ENCODE measurements at places on chromosomes 3 and 15.

- DNase-seq = no peak
Measured at GRCh38 chr15:63722204-63722808, 111.4 kb downstream of the HERC1 start.

DNA sequence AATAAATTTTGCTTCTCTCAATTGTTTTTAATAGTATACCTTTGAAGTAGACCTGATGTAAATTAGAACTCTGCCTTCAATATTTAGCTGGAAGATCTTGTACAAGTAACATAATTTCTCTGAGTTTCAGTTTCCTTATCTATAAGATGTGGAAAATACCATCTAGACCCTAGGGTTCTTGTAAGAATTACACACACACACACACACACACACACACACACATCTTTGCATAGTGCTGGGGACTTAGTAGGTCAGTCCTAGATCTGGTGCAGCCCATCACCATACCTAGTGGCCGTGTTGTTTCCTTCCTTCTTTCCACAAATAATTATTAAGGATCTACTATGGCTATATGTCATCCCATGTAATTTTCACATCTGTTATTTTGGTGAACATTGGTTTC, 11.0 kb downstream of the TRAT1 start:
- no peak for DNase-seq

DNA sequence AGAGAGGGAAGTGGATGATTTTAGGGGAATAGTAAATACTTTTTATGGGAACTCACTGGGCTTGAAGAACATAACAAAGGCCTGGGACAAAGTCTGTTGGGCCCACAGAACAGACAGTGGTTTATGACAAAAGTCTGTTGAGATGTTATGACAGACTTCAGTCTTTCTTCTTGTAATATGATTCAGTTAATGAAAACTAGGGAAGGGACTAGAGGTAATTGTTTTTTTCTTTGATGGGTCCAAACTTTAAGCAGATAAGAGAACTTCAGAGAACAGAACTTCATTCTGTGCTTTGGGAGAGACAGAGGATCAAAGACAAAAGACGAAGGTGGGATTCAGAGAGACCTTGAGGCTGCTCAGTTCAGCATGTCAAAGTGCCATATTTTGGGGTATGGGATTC, 9.3 kb downstream of the CRYBG3 start:
- DNase-seq = no peak

GRCh38 chr3:16496408-16497222, 16.9 kb downstream of the RFTN1 start:
- DNase-seq = no peak

GRCh38 chr15:56794553-56795329, 61.4 kb upstream of the ZNF280D start:
- DNase-seq = no peak

DNA sequence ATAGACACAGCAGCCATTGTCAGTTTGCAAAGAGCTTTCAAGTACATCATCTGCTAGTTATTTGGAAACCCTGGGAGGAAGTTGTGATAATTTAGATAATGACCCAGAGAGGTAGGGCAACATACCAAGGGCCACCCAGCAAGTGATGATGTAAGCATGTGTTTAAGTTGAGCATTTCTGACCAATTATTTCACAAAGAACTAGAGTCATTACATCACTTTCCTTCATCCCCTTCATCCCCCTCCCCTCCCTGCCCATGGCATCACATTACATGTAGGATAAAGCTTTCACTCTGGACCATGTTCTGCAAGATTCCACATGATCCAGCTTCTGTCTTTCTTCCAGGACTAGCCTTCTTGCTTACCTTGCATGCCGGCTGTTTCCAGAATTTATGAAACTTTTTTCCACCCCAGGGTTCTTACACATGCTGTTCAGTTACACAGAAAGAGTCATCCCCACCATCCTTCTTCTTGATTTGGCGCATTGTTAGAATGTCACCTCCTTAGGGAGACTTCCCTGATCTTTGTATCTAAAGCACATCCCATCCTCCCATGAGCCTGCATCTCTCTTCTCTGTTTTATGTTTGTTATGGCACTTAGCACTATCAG, 71.3 kb downstream of the PTPRG start:
- no peak for DNase-seq

GRCh38 chr3:171454041-171454440, 6.2 kb downstream of the TNIK start:
- no peak for DNase-seq

DNA sequence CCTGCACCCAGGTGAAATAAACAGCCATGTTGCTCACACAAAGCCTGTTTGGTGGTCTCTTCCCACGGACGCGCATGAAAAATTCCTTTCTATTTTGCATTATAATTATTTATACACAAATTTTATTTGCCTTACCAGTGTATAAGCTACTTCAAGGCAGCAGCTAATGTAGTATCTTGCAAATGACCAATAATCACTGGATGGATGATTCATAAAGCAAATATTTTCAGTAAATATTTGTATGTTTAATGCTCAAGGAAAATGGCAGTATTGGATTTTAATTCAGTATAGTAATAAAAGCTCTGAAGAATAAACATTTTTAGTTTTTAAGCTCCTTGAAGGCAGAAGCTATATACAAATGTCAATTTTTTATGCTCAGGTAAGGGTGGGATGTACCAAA, 158.7 kb upstream of the NANOGP8 start:
- DNase-seq = no peak

DNA sequence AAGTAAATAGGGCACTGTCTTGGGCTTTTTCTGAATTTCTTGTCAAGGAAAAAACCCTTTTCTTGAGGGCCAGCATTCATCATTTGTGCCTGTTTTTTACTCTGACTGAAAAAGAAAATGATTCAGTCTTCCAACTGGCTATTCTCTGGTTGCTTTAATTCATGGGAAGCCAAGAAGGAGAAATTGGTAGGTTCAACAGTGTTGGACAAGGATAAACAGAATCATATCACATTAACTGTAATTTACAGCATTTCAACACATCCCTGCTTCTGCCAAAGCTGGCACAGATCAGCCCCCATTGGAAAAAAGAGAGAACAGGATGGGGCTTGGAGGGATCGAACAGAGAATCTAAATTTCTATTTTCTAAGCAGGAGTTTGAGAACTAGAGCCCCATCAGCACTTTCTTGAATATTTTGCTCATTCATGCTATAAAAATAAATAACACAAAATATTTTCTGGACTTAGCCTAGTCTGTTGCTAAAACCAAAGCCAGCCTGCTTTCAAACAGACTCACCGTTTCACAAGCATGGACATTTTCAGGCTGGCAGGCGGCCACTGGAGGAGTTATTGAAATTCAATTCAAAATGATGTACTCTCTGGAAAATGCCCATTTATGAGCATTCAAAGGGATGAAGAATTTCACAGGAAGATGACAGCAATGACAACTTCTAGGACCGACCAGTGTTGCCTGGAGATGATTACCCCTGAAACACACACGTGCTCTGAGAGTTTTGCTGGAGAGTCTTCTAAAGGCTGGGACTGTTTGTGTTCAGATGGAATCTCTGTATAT, 181.2 kb downstream of the WNT5A start:
- no peak for DNase-seq

DNA sequence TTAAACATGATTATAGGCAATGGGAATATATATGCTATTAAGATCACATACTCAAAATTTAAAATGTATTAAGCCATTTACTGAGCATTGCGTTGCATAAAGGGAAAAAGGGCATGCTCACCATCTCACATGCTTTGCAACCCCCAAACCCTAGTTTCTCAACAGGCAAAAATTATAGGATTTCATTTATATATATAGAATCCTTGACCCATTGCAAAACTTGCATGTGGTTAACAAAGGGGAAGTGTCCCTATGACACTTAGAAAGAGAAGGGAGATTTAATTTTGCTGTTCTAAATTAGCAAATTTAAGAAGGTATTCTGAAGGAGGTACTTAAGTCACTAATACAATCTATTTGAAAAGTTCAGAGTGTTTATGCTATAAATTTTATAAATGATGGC, 837.8 kb downstream of the DIPK2A start:
- DNase-seq = no peak

DNA sequence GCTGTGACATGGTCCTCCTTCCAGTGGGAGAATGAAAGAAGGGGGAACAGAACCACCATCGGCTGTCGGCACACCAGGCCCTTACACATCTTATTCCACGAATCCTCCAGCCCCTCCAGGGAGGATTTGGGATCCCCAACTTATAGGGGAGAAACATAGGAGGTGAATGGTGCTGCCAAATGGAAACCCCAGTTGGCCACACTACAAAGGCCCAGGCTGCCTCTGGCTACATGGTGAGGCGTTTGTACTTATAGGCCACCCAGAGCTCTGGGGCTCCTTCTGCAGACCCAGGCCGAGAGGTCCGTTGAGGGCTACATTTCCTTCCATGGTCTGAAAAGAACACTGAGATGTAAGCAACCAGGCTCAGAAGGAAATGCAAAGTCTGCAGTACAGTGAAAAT, 12.0 kb downstream of the AMOTL2 start:
- DNase-seq = no peak

DNA sequence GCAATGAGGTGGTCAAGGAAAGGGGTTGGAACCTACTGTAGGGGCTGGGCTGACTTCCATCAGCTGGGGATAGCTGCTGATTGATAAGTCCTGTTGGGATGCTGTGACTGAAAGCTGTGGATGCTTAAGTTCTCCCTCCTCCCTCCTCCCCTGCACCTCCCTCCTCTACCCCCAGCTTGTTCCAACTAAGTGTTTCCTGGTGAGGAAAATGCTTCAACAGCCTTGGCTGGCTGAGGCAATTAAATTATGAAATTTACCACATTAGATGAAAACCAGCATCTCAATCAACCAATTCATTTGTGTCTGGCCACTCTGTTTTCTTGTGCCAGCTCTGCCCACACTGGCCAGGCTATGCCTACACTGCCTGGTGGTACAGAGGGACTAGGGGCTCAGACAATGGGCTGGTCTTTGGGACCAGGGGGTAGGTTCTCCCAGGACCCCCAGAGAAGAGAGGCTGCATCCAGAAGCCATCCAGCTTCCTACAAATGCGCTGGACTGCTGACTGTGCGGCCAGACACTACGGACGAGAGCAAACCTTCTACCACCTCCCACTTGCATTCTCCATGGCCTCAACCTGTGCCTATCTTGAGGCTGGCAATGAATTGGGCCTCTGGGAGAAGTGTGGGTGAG, 2.5 kb downstream of the KLHL25 start:
- DNase-seq = no peak

DNA sequence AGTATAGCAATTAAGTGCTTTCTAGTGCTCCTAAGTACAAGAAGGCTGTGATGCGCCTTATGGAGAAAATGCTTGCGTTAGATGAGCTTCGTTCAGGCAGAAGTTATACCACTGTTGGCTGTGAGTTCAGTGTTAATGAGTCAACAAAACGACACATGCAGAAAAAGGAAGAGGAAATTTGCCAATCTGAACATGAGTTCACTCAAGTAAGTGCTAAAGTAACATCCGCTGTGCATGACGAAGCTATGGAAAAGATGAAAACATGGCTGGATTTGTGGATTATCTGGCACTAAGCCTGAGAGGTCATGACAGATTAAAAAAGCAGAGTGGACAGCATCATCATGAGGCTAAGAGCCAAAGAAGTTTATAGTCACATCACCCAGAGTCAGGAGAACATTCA, 36.9 kb downstream of the SH3BP5 start:
- no peak for DNase-seq

DNA sequence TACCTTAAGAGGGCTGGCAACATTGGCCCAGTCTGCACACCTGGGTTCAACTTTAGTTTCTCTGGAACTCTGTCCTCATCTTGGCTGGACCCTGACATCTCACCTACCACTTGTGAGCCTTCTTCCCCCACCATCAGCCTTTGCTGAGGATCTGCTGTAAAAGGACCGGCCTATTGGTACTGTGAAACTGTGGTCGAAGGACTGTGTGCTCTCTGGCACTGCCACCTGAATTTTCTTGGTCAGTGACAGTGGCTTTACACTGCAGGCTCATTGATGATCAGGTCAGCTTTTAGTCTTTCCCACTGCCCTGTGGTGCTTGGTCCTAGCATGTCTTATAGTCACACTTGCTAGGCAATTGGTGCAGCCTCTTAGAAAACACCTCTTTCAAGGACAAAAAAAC, 86.9 kb downstream of the PEX5L start:
- DNase-seq = no peak

DNA sequence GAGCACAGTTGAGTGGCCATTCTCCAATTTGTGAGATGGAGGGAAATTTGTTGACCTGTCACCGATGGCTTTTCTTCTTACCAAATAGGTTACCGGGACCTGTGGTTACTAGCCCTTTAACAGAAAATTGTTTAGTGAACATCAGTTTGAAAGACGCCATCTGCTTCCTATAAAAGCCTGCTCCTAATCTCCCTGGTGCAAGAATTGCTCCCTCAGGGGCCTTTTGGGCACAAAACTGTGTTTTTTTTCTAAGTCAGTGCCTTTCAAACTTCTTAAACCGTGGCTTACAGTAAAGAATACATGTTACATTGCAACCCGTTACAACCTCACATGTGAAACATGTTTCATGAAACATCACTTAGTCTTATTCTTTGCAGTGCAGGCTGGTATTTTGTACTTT, 15.0 kb downstream of the CACNA2D3 start:
- no peak for DNase-seq

DNA sequence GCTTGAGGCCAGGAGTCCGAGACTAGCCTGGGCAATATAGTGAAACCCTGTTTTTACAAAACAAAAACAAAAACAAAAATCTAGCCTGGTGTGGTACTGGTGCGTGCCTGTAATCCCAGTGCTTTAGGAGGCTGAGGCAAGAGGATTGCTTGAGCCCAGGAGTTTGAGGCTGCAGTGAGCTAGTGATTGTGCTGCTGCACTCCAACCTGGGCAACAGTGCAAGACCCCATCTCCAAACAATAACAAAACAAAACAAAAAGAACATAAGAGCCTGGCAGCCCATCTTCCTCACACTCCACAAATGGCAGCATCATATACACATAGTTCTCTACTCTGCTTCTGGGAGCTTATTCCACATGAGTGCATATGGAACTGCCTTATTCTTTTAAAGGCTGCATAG, 2.2 kb upstream of the TRH start:
- DNase-seq = no peak

DNA sequence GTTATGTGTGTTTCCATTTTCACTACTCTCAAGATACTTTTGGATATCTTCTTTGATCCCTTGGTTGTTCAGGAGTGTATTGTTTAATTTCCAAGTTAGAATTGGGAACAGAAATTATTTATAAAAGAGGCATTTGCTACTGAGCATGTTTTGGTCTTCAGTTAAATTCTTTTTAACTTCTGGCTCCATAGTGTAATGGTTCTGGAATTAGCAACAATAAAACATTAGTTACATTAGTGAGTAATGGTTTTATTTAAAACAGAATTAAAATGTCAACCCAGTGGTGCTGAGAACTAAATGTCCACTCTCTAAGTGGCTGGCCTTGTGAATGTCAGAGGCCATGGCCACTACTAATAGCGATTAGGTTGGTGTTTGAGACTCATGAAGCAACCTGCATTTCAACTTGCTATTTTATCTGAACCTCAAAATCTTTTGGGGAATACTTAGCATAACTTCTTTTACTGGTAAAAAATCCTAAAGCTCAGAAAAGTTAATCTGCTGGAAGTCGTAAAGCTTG, 19.5 kb upstream of the MASP1 start:
- no peak for DNase-seq

- no peak for DNase-seq
Measured at GRCh38 chr15:52247461-52247860, 48.1 kb downstream of the MYO5C start.

All from stimulated activated CD8-positive, alpha-beta memory T cell treated with anti-CD3 and anti-CD28 coated beads, Interleukin-4, amount 100 ng/mL, for 24 hours (primary cell).